ENCODE measurements at places on chromosomes 1 and 21. TPM values are rescaled to one million over a fixed set of nuclear protein-coding genes. Genes with fewer than 3 reads are reported as not detected.

GRCh38 chr1:59481881-59482505, 185.1 kb downstream of the FGGY start:
- no peak for DNase-seq

DNA sequence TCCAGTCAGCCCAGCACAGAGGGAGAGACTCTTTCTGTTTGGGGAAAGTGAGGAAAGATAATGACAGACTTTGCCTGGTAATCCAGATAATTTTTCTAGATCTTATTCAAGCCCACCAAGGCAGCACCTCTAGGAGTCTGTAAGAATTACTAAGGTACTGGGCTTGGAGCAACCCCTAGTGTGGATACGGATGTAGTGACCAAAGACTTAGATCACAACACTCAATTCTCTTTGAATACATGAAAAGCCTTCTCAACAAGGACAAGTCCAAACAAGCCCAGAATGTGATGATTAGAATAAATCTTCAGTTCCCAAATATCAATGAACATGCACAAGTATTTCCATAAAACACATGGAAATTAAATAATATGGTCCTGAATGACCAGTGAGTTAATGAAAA, 206.9 kb downstream of the MRPL39 start:
- no peak for DNase-seq

DNA sequence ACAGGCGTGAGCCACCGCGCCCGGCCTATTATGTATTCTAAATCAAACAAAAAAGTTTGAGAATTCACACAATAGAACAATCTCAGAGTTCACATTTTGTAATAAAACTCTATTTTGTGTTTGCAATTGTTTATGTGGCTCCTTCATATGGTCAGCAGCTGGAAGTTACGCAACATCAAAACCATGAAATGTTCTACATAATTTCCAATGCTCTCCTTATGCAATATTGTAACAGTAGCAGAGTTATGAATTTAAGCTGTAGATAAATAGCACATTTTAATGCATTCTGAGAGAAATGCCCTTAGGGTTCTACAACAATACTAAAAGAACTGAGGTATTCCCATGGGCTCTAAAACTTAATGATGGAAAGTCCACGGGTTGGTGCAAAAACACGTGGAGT, 62.3 kb upstream of the COL11A1 start:
- DNase-seq, result no peak

DNA sequence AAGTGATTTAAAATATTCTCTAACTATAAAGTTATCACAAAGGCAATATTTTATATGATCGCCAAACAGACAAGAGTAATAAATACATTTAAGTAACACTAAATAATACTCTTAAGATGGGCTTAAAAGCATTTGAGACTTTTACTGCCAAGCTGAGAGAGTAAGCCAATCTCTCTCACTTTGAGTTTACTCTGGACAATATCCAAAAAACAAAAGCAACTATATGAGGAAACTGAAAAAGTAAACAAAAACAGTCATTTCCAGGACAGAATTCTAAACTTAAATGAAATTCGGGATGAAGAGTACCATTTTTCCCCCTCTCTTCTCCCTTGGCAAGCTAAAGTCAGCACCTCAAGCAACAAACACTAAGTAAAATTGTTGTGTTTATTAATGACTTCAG, 173.2 kb downstream of the COP1 start:
- DNase-seq, result no peak

GRCh38 chr1:37537378-37537777, 16.7 kb downstream of the SNIP1 start:
- DNase-seq, result no peak

DNA sequence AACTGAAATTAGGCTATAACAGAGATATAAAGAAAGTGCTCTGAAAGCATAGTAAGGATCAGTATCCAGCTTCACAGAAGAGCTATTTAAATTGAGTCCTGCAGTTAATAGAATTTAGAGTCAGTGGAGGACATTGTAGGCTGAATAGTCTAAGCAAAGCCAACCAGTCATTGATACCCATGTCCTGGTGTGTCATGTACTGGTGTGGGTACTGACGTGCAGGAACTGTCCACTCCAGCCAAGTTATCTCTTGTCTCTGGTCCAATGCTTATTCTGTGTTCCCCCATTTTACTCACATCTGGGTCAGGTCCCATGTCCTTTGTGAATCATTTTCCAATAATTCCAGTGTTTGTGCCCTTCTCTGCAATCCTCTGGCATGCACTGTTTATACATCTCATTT, 90.0 kb downstream of the MACF1 start:
- no peak for DNase-seq

DNA sequence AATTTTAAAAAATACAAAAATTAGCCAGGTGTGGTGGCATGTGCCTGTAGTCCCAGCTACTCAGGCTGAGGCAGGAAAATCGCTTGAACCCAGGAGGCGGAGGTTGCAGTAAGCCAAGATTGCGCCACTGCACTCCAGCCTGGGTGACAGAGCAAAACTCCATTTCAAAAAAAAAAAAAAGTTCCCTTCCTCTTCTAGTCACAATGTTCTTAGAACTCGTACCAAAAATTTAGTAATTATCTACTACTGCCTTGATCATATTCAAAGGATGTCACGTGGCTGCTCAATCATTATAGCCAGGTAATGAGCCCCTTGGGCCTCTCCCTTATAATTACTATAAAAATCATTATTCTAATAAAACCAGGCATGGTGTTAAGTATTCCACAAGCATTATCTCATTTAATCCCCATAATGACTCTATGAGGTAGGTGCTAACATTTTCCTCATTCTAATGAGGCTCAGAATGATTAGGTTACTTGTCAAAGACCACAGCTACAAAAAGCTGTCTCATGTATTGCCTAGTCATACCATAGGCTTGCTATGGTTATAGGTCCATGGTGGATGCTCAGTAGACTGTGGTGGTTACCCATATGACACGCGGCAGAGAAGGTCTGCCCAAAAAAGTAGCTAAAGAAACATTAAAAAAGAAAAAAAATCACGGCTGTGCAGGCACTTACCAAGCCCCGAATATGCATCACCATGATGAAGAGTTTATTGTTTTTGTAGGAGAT, 15.5 kb upstream of the PPP1R15B start:
- DNase-seq, result no peak

- no peak for DNase-seq
These were observed 9.9 kb downstream of the GPR3 start for GRCh38 chr1:27402349-27402754.

GRCh38 chr1:173210283-173210682, 3.2 kb upstream of the TNFSF4 start:
- no peak for DNase-seq

- no peak for DNase-seq
These were observed 8.4 kb downstream of the SYPL2 start for GRCh38 chr1:109474697-109475096.

DNA sequence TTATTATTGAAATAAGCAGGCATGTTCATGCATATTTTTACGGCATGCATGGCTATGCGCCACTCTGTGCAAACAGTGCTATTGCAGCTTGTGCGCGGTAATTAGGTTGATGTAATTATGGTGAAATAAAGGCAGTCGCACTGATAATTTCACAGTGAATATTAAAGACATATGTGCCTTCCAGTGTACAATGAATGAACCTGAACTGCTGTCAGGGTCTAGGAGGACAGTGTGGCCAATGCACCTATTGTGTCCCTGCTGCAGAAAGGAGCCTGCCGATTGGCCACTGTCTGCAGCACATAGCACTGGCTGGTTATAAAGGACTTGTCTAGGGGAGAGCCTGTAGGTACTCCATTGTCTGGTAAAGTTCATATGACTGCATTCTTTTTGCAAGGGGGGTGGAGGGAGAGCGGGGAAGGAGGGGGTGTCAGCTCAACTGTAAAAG, 340.4 kb downstream of the USP25 start:
- no peak for DNase-seq

- DNase-seq, result no peak
These were observed 74.8 kb upstream of the TINAGL1 start for GRCh38 chr1:31501505-31501904.

DNA sequence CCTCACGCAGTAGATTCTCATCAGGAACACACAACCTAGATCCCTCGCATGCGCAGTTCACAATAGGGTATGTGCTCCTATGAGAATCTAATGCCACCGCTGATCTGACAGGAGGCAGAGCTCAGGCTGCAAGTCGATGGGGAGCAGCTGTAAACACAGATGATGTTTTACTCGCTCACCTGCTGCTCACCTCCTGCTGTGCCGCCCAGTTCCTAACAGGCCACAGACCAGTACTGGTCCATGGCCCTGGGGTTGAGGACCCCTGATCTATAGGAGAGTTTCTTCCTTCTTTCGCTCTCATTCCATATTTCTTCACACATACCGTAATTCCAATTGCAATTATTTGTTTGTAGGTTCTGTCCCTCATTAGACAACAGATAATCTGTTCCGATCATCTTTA, 103.4 kb downstream of the CLEC20A start:
- DNase-seq, result no peak

GRCh38 chr1:156750711-156751450, 594 bp downstream of the HDGF start:
- peak; percentile 82 for DNase-seq

- DNase-seq, result no peak
These were observed 23.0 kb upstream of the DDR2 start for GRCh38 chr1:162609306-162609705.

GRCh38 chr1:182984138-182984537, 31.2 kb upstream of the SHCBP1L start:
- DNase-seq, result no peak

DNA sequence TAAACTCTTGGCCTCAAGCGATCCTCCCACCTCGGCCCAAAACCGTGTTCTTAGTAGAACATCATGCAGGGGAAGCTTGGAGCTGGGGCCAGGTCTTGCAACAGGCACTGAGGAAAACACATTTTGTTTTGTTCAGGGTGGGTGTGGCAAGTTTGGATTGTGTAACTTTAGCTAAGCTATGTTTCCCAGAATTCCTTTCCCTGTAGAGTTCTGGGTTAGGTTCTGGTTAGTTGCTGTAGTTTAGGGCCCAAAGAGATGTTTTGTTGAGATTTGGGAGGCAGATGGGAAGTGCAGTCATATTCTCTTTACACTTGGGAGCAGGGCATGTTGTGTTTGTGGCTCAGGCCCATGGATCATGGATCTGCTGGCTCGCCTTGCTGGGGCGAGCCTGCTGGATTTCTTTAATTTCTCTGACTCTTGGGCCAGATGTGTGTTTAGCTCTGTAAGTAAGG, 24.0 kb downstream of the PLA2G5 start:
- DNase-seq, result no peak

DNA sequence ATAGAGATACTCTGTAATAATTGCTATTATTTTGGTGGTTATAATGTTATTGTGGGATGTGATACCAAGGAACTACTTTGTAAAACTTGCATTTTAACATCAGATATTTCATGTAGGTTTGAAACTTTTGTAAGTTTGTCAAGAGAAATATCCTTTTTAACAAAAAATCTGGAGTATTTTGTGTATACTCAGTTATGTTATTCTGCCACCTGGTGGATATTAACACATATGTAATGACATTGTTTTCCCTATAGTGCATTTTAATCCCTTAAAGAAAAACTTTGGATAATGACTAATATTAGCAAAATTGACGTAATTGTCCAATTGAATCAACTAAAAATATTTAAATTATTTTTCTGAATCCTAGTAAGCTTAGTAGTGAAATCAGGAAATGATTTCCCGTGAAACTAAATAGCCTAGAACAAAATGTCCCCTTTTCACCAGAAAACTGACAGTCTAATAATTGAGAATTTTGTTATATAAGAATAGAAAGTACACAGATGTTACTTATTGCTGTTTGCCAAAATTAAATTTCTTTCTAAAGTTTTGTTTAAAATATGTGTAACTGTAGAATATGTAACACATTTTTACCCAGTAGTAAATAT, 39.6 kb downstream of the KCTD3 start:
- no peak for DNase-seq

DNA sequence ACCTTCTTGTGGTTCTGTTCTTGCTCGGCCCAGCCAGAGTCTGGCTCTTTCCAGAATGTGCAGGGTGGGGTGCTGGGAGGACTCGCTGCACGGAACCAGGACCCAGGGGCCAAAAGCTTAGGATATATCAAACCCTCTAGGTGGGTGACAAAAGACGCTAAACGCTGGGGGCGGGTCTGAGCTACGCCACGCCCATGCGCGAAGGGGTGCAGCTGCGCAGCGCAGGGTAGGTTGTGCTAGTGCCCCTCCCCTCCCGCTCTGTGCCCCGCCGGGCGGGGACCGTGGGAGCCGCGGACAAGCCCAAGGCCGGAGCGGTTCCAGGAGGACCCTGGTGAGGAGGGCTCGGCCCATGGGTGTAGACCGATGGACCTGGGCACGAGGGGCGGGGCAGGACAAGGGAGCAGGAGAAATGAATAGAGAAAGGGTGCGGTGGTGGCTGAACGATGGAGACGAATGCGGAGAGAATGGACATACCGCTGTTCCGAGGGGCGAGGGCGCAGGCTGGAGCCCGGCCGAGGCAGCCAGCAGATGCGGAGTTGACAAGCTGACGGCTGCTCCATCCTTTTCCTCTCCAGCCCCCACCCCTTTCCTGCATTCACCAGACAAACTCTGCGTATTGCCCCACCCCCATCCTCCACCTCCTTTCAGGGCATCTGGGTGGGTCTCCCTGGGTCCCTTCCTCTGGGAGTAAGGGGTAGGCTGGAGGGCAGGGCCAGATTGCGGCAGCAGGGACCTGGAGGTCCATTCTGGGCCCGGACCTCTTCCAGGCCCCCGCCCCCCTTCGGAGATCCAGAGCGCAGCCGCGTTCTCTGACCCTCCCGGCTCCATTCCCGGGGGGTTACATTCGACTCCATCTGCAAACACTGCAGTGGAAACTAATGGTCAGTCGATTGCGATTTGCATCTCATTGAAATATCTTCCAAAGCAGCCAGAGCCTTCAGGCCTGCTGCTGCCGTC, at the start of gene RUSC1:
Gene RUSC1 (plus strand): TSS at position 234 of the 957 bp plus-strand sequence. CDS start 880 bp downstream, outside the sequence.
- DNase-seq, result peak; percentile 95

DNA sequence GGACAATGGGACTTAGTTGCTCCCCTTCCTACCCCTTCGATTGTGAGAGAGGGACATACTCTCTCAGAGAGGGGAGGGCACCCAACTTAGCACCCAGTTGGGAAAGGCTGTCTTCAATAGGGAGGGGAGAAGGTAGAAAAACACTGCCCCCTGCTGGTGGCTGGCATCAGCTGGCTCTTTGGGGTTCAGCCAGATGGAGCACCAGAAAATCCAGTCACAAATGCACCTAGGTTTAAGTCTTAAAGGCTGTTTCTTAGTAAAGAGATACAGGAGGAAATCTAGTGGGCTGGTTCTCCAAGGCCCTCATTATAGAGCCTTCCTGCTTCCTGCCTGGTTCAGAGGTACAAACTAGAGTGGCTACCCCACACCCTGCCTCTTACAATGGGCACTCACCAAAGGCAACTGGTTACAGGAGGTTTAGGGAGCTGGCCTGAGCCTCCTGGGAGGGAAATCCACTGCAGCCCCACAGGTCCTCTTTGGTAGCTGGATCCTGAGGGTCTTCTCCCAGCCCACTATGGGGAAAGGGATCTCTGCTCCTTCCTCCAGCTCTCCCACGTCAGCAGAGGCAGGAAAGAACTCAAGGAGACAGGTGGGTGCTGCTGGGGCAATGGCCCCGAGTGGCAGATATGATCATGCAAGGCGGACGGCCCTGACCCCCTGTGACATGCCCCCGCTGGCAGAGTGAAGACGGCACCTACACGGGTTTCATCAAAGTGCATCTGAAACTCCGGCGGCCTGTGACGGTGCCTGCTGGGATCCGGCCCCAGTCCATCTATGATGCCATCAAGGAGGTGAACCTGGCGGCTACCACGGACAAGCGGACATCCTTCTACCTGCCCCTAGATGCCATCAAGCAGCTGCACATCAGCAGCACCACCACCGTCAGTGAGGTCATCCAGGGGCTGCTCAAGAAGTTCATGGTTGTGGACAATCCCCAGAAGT, 28.3 kb downstream of the EIF2D start:
- peak; percentile 94 for DNase-seq

Gene BLACAT1
- total RNA-seq, result 0.17 TPM

Gene C1orf185
- not detected for total RNA-seq

Gene GPR37L1
- not detected for total RNA-seq

Gene ARHGEF10L
- total RNA-seq, result not detected

Gene FAM110D
- total RNA-seq, result 0.09 TPM

Gene SLC16A4
- 0.44 TPM for total RNA-seq

Gene C1orf141
- not detected for total RNA-seq

Data from activated CD4-positive, alpha-beta T cell treated with anti-CD3 and anti-CD28 coated beads, Interleukin-2, amount 10 ng/mL, durations not matched to agents 24 days and 14 days (primary cell).